Lower lobe of right lung (tissue), 2 donors: ENCODE measurements at places on chromosomes 1 and 21. TPM values are rescaled to one million over a fixed set of nuclear protein-coding genes. Genes with fewer than 3 reads are reported as not detected.

DNA sequence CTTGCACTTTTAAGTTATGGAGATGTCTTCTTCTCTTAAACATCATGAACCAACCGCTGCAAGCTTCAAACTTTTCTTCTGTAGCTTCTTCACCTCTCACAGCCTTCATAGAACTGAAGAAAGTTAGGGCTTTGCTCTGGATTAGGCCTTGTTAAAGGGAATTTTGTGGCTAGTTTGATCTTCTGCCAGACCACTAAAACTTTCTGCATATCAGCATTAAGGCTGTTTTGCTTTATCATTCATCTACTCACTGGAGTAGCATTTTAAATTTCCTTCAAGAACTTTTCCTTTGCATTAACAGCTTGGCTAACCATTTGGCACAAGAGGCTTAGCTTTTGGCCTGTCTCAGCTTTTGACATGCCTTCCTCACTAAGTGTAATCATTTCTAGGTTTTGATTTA is 43.0 kb upstream of the RGL1 start:
- H3K36me3 ChIP-seq = no peaks in the 10 kb centered on the region
- no peaks in the 10 kb centered on the region for H3K27me3 ChIP-seq
- no peak overlapping the region for H3K27ac ChIP-seq

DNA sequence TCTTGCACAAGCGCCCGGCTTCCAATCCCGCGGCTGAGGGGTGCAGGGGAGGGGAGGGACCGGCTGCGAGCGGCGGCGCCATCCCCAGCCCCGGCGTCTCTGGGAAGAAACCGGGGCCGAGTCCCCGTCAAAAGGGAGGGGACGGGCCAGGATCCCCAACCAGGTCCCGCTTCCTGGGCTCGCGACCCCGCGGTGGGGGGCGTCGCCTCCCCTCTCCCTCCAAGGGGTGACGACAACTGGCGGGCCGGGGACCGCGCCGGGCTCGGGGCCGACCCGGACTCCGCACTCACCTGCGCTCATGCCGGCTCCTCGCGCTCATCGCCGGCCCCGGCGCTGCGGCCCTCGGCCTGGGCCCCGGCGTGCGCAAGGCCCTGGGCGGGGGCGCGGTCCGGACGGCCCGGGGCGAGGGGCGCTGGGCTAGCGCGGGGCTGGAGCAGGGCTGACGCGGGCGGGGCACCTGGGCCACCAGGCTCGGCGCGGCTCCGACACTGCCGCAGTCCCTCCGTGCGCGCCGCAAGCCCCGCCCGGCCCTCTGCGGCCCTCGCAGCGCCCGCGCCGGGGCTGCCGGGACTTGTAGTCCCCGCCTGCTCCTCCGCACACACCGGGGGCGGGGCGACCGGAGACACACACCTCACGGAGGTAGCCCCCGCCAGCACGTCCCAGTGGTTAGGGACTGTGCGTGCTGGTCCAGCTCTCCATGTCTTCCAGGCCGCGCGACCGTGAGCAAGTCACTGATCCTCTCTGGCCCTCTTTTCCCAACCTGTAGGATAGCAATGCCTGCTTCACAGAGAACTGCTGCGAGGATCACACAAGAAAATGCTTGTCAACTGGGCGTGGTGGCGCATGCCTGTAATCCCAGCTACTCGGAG is at the start of gene ATP13A2:
ATP13A2 (minus strand) TSS at position 490 of the 869 bp plus-strand sequence; CDS start at position 300, 190 bp downstream.
- H3K36me3 ChIP-seq = no peaks in the 10 kb centered on the region
- DNase-seq = peak; percentile 91
- peak within 1 kb of the TSS; percentile 68 for H3K27ac ChIP-seq
- no peaks in the 10 kb centered on the region for H3K27me3 ChIP-seq
- H3K4me1 ChIP-seq = peaks cover 37% of the 10 kb centered on the region

DNA sequence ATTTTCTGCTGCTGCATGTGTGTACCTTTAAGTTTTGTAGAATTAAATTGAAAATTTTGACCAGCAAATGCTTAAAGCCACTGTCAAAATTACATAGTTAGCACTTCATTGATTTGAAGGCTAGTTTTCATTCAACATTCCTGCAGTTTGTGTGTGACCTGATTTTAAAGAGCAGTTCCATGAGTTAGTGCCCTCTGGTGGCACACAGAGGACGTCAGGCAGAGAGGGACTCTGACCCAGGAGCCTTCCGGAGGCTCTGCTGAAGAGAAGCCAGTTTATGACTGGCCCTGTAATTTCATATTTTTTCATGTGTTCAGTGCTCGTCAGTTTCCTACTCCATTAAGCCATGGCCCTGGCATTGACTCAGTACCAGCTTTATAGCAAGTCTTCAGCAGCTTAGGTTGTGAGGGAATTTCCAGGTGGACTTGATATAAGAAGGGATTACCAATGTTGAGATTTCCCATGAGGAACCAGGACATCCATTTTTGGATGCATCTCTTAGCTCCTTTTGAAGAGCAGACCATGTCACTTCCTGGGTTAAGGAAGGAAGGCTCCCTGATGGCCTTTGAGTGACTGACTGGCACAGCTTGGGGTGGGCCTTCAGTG is 104.7 kb downstream of the CAMTA1 start:
- peaks cover 6% of the 10 kb centered on the region for H3K36me3 ChIP-seq
- peak; percentile 54 for DNase-seq
- no peak overlapping the region for H3K4me3 ChIP-seq
- H3K4me1 ChIP-seq = peaks cover 9% of the 10 kb centered on the region
- no peaks in the 10 kb centered on the region for H3K27me3 ChIP-seq

DNA sequence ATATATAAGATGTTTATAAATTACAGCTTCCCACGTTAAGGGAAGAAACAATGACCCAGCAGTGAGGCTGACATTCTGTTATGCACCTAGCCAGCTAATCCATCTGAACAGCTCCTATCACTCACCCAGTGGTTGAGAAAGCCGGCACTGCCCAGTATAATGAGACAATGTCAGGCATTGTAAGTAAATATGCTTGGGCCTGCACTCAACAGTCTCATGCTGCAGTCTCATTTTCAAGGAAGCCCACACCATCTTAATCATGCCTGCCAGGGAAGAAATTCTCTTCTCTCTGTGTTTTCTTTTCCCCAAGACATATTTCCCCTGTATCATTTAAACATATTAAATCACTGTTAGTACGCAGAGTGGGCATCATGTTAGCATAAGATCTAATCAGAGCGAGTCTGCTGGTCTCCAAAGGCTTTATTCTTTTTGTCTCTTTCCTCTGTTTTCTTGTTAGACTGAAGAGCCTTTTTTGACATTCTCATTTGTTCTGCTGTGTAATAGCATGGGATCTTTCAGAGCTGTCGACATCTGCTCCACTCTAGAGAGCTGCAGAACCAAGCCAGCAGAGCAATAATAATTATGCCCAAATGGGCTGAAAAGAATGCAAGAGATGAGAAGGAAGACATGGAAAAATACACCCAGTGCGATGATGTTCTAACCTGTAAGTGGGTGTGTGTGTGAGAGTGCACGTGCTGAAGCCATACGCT is 67.6 kb upstream of the SLC22A15 start:
- no peaks in the 10 kb centered on the region for H3K27me3 ChIP-seq
- no peak for DNase-seq
- no peak overlapping the region for H3K4me3 ChIP-seq
- no peaks in the 10 kb centered on the region for H3K36me3 ChIP-seq
- H3K4me1 ChIP-seq = no peaks in the 10 kb centered on the region

- DNase-seq = no peak
- H3K4me3 ChIP-seq = no peak overlapping the region
- H3K27ac ChIP-seq = peak overlapping the region; percentile 0
- H3K27me3 ChIP-seq = no peaks in the 10 kb centered on the region
- no peaks in the 10 kb centered on the region for H3K36me3 ChIP-seq
- peaks cover 58% of the 10 kb centered on the region for H3K4me1 ChIP-seq
These were observed 45.9 kb downstream of the LUZP1 start for GRCh38 chr1:23122796-23123195.

DNA sequence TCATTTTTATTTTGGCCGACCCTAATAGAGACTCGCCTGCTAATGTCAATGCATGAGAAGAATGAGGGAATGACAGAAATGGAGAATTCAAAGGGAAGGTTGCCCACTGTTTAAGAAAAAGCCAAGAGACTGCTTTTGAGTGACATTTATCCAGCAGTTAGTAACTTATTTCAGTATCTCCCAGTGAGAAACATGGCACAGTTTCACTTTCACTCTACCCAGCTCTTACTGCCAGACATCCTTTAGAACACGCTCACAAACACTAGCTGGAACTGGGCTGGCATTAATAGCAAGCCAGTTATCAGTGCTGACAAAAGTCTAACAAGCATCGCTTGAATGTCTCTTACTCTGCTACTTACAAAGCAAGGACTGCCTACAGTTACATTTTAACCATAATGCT is 8.5 kb downstream of the GGPS1 start:
- peaks cover 25% of the 10 kb centered on the region for H3K4me1 ChIP-seq
- H3K4me3 ChIP-seq = peak overlapping the region; percentile 6
- no peaks in the 10 kb centered on the region for H3K27me3 ChIP-seq
- DNase-seq = no peak

- no peaks in the 10 kb centered on the region for H3K36me3 ChIP-seq
- H3K27me3 ChIP-seq = no peaks in the 10 kb centered on the region
- no peak for DNase-seq
These were observed 246.4 kb upstream of the PTBP2 start for GRCh38 chr1:96474985-96475743.

DNA sequence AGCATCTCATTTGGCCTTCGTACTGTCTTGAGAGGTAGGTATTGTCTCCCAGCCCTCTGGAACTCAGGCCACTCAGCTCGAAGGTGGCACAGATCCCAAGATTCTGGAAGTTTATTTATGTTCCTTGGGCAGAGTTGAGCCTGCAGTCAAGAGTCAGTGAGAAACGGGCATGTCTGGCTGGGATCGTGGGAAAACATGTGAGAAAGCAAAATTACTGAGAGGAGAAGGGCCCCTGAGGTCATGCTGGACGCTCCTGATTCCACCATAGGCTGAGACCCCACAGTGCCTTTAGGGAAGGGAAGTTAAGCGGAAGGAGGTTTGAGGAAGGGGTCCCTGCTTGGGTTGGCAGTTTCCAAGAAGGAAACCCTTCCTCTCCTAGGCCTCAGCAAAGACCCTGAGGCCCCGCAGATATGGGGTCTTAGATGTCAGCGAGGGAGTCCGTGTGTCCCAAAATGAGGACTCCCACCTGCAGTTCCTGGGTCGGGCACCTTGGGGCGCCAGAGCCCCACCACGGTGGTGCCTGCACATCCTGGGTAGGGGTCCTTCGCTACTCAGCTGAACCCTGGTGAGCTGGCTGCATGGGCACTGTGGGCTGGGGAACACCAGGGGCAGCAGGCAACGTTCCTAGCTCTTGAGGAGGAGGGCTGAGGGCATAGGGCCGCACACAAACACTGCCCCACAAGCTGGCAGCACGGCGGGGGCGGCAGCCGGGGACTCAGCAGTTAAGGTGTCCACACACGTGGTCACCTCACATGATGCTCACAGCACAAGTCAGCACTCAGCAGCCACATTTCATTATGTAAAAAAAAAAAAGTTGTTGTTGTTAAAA is 12.3 kb upstream of the SEMA4A start:
- peaks cover 48% of the 10 kb centered on the region for H3K36me3 ChIP-seq
- no peaks in the 10 kb centered on the region for H3K27me3 ChIP-seq
- H3K4me1 ChIP-seq = peaks cover 13% of the 10 kb centered on the region
- H3K27ac ChIP-seq = no peak overlapping the region
- H3K4me3 ChIP-seq = no peak overlapping the region

- H3K27ac ChIP-seq = no peak overlapping the region
- peaks cover 88% of the 10 kb centered on the region for H3K36me3 ChIP-seq
- H3K4me1 ChIP-seq = peaks cover 20% of the 10 kb centered on the region
These were observed 15.0 kb downstream of the DHCR24 start for GRCh38 chr1:54872036-54872331.

DNA sequence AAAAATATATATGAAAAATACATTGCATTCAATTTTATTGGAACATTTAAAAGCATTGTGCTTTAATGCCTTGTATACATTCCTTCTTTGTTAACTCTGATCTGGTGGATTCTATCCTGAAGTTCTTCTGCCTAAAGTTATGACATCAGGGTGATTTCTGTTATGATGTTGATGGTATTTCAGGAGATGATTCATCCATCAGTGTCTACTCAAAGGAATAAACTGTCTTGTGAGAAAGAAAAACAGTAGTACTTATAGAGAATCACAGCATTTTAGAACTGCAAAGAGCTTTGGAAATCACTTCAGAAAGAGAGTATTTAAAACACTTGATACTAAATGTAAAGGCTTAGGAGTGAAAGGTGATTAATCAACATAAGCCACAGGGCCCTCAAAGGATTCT is 155.7 kb downstream of the PTPRC start:
- H3K36me3 ChIP-seq = no peaks in the 10 kb centered on the region
- H3K27ac ChIP-seq = no peak overlapping the region
- H3K27me3 ChIP-seq = no peaks in the 10 kb centered on the region
- H3K4me3 ChIP-seq = no peak overlapping the region
- DNase-seq = no peak
- no peaks in the 10 kb centered on the region for H3K4me1 ChIP-seq

GRCh38 chr1:18739897-18740296 is 109.3 kb downstream of the PAX7 start:
- peaks cover 30% of the 10 kb centered on the region for H3K27me3 ChIP-seq
- no peaks in the 10 kb centered on the region for H3K4me1 ChIP-seq
- H3K4me3 ChIP-seq = no peak overlapping the region
- H3K27ac ChIP-seq = no peak overlapping the region

GRCh38 chr1:160429702-160430535 is 29.6 kb downstream of the VANGL2 start:
- H3K4me1 ChIP-seq = peaks cover 32% of the 10 kb centered on the region
- H3K27me3 ChIP-seq = no peaks in the 10 kb centered on the region
- DNase-seq = no peak
- H3K4me3 ChIP-seq = no peak overlapping the region
- peaks cover 5% of the 10 kb centered on the region for H3K36me3 ChIP-seq

- DNase-seq = no peak
- peak overlapping the region; percentile 42 for H3K27ac ChIP-seq
These were observed 8.8 kb upstream of the CAMK2N1 start for GRCh38 chr1:20494609-20495311.

GRCh38 chr1:31040038-31040437 is 25.5 kb downstream of the PUM1 start:
- no peak overlapping the region for H3K4me3 ChIP-seq
- no peak overlapping the region for H3K27ac ChIP-seq
- H3K4me1 ChIP-seq = peaks cover 19% of the 10 kb centered on the region

DNA sequence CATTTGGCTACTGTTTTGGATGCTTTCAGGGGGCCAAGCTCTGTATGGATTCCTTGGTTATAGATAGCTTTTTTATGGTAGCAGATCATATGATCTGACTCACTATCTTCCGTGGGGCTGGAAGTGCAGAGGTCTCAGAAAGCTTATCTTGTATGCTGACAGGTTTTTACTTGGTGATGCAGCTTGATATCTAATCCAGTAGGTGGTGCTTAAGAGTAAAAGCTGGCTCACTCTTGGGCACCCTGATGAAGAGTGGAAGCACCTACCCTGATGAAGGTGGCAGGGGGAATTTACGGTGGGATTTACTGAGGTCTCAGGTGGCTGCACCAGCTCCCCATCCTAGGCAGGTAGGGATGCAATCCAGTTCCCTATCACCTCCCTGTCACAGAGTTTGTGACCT is 151.2 kb downstream of the PTBP2 start:
- H3K4me1 ChIP-seq = no peaks in the 10 kb centered on the region
- H3K27ac ChIP-seq = no peak overlapping the region
- no peak for DNase-seq
- no peaks in the 10 kb centered on the region for H3K36me3 ChIP-seq
- no peak overlapping the region for H3K4me3 ChIP-seq

Gene ATP1A2
- 4.5 TPM for total RNA-seq

Gene MEGF6
- 57.1 TPM for total RNA-seq

Gene RHEX
- total RNA-seq = 13.5 TPM

Gene TP73
- 3.6 TPM for total RNA-seq

Gene GPR61
- total RNA-seq = not detected

Gene PROK1
- total RNA-seq = not detected

Gene HAPLN2
- 0.21 TPM for total RNA-seq
